ENCODE measurements at places on chromosomes 3 and 15.

DNA sequence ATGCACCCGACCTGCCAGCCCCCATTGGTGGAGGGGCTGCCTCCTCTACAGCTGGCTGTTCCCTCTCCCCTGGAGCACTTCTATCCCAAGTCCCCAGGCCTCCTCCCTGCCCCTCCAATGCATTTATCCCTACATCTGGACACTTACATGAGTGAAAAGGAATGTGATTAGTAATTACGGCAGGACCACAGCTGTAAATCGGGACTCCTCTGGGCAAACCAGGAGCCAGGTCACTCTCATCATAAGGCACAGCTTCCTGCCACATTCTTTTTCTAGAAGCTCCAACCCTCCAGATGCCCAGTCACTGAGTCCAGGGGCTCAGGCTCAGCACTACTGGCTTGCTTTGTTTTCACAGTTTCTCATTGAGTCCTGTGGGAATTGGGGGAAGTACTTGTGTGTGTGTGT is 54.3 kb downstream of the IL20RB start:
- no peak for DNase-seq

GRCh38 chr15:84782346-84782745 is 34.0 kb downstream of the ZNF592 start:
- no peak for DNase-seq

DNA sequence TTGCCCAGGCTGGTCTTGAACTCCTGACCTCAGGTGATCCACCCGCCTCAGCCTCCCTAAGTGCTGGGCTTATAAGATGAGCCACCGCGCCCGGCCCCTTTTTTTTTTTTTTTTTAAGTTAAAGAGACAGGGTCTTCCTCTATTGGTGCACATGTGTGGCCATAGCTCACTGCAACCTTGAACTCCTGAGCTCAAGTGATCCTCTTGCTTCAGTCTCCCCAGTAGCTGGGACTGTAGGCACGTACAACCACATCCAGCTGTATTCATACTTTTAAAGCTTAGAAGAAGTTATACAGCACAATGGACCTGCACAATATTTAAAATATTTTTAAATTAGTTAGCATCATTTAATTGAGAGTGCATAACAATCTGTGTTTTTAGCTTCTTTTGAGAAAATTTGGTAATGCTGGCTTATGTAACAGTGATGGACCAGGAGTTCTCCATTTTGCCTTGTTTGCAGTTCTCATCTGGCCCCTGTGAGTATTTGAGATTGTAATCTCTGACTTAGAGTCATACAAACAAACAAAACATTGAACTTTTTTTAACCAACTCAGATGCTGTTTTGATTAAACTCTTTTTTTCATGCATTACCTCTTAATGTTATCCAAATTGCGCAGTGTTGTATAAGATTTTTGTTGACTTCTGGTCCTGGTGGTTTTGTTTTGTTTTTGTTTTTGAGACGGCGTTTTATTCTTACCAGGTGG is 33.0 kb downstream of the CHD2 start:
- no peak for DNase-seq

DNA sequence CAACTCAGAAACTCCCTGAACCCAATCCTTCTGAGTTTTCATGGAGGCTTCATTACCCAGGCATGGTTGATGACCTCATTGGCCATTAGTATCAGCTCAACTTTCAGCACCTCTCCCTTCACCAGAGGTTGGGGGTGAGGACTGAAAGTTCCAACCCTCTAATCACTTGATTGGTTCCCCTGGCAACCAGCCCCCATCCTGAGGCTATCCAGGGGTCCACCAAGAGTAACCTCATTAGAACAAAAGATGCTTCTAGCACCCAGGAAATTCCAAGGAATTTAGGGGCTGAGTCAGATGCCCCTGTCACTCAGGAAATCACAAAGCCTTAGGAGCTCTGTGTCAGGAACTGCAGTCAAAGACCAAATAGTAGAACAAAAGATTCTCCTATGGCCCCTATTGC is 43.8 kb downstream of the ADAMTSL3 start:
- no peak for DNase-seq

DNA sequence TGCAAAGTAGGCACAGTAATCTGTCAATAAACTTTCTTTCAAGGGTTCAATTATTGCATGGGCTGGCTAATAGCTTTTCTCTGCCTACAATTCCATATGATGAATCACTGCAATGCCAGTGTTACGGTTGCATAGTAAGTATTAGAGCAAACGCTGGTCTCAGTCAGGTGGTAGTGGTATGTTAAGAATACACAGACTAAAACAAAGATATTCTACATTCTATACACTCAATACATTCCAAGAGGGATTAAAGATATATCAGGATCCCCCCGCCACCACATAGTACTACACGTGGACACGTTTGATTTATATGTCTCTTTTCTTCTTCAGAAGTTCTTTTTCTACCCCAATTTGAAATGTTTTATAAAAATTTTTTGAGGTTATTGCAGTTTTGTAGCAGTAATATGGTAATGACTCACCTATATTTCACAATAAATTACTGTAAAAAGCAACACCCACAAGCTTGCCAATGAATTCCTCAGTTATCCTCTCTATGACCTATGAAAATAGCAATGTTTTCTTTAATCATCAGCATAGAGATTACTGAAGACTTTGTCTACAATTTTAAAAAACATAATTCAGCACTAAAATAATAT is 68.2 kb downstream of the CD200R1L start:
- no peak for DNase-seq

DNA sequence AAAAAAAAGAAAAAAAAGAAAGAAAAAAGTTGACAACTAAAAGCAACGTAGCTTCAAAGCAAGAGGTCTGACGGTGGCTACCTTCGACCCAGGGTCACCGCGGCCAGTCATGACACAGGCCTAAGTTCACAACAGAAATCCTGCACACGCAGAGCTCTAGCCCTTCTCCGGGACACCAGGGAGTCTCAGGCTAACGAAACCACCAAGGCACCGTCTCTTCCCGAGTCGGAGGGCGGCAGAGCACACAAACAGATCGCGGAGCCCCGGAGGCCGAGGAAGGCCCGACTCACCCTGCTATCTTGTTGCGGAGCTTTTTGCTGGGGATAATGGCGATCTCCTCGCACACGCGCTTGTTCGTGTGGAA is 584 bp downstream of the RPS17 start:
- no peak for DNase-seq

Data from activated naive CD4-positive, alpha-beta T cell treated with Interleukin-2 at 50 U/mL for 16 hours (primary cell).